Right lung (tissue), 10 donors: ENCODE measurements at places on chromosomes 5 and 9. TPM values are rescaled to one million over a fixed set of nuclear protein-coding genes. Genes with fewer than 3 reads are reported as not detected.
A peak's percentile ranks its signal among the peaks of the same experiment; 100 is the strongest.

The TMEM232 gene
- 9.1 TPM for polyA plus RNA-seq

The PPP3R2 gene
- polyA plus RNA-seq: 0.04 TPM

The TSLP gene
- polyA plus RNA-seq: 0.82 TPM

The COL15A1 gene
- 1.7 TPM for polyA plus RNA-seq

DNA sequence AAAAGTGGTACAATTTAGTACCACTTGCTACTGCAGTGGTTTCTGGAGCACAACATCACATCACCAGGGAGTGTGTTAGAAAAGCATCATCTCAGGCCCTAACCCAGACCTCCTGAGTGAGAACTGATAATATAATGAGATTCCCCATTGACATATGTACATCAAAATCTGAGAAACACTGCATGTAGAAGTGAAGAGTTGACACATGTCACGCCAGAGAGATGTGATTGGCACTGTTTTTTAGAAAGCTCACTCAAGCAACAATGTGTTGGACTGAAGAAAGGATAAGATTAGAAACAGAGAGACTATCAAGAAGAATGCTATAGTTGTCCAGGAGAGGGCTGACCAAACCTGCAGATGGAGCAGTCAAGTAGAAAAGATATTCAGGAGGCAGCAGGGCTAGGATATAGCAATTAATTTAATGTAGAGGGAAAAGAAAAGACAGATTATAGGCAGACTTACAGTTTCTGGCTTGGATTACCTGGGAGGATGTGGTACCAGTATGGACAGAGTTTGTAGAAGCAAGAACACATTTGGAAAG lies 324.4 kb upstream of the ADAMTSL1 start:
- DNase-seq: no peak

DNA sequence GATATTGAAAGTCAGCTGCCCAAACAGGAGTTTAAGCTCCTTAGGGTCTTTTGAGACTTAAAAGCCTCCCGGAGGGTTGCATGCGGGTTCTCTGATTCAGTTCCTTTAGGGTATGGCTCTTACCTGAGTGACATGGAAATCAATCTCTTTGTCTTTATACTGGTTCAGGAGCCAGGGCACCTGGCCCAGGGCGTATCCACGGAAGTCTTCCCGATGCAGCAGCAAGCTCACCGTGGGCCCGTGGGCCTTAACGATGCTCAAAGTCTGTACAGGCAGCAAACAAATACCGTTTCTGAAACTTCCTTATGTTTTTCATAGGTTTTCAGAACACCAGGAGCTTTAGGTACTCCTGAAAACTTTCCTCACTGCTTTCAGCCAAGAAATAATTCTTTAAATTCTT lies 13.2 kb downstream of the MROH2B start:
- no peak for DNase-seq

DNA sequence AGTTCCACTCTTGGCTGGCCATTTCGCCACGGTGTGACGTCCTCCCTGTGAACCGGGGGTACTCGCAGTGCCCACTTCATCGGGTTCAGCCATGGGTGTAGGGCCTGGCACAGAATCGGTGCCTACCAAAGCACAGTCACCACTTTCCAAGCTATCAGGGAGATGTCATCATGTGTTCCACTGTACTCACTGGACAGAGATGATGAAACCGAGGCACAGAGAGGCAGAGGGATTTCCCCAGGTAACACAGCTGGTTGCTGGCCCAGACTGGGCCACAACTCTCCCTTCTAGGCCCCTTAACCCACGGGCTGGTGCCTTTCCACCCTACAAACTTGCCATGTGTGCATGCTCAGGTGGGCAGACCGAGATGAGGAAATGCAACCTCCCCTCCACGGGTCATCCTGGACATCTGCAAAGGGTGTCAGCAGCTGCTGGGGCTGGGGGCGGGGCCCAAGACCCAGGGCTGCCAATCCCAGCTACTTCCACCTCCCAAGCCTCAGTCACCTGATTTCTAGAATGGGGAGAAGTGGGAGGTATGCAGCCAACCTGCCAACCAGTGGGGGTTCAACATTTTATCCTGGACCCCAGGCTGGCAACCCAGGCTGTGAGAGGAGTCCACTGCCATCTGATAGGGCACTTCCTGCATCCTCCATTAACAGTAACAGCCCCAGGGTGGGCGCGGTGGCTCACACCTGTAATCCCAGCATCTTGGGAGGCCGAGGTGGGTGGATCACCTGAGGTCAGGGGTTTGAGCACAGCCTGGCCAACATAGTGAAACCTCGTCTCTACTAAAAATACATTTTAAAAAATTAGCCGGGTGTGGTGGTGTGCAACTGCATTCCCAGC lies 893 bp upstream of the SH2D3C start:
- no peak for DNase-seq

DNA sequence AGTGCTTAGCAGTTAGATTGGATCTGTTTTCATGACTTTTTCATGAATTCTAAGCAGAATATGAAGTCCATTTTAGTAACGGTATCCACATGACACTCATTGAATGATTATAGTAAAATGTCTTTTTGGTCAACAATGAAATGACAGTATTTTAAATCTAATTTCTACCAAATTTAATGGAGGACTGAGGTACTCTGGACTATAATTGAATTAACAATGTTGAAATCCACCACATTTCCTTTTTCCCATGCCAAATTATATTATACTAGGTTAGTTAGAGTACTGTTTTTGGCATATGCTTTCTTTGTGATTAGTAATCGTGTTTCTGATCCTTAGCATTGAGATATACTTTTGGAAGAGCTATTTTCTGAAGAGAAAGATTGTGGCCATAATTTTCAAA lies 40.6 kb downstream of the CDC42SE2 start:
- no peak for DNase-seq

DNA sequence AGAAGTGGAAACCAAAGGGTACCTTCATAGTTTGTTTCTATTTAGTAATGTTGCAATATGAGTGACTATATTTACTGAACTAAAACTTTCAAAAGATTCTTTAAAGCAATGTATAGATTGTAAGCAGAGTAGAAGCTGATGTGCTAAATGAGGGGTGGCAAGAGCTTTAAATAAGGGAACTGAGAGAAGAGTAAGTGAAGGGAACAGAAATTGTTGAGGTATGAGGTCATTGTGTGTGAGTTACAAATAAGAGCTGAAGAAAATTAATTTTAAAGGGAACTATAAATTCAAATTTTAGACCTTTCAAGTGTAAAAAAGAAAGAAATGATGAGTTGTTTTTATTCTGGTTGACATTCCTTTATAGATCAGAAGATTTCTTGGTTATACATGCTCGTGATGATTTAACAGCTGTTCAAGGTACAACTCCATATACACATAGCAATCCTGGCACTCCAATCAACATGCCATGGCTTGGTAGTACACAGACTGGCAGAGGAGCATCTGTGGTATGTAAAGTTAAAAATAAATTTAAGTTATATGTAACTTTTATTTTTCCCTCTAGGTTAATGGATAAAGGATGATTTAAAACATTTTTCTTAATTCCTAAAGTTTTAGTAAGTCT lies 135.1 kb upstream of the TNFAIP8 start:
- DNase-seq: no peak

DNA sequence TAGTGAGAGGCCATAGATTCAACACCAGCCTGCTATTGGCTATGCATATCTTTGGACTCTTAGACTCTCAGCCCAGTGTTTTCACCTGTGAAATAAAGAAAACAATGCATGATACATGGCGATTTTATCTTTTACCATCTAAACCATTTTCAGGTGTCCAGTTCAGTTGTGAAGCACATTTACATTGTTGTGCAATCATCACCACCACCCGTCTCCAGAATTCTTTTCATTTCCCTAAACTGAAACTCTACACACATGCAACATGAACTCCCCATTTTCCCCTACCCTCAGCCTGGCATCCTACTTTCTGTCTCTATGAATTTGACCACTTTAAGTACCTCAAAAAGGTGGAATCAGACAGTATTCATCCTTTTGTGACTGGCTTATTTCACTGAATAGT lies 420.6 kb downstream of the MED10 start:
- DNase-seq: no peak

DNA sequence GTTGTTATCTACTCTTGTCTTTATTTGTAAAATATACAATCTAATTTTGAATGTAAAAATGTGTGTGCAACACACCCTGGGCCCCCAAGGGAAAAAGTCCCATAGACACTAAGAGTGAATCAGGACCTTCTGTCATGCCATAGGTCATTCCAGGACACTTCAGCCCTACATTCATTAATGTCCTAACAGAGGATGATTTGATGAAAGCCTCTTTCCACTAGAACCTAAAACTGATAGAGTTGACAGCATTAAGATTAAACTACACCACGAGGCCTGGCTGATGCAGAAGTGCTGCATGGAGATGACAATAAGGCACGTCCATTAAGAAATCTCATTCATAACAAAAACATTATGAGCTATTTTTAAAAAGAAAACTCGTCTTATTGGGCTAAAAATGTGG lies 46.2 kb downstream of the FRMD3 start:
- no peak for DNase-seq

- DNase-seq: peak; percentile 42
Measured at GRCh38 chr5:160506006-160507004, 84.7 kb downstream of the PTTG1 start.

- no peak for DNase-seq
Measured at GRCh38 chr9:133781828-133782135, 43.6 kb upstream of the SARDH start.
